Activated CD4-positive, alpha-beta T cell treated with anti-CD3 and anti-CD28 coated beads for 36 hours (primary cell): ENCODE measurements at places on chromosomes 16 and 17. TPM values are rescaled to one million over a fixed set of nuclear protein-coding genes. Genes with fewer than 3 reads are reported as not detected.

DNA sequence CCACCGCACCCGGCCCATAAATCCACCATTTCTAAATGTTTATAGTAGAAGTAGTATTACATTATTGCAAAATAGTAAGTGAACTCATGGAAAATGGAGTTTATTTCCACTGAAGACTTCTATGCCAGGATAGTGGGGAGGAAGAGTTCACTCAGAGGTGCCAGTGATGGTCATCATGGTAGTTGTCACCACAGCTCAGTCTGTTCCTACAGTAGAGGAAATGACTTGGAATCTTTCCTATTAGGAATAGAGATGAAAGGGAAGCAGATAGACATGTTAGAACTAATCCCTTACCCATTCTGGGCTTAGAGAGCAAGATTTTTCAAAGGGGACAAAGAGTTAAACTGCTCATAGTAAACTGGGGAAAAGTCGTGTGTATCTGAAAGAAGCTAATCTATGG is 20.1 kb downstream of the MRPL45 start:
- DNase-seq = no peak
- no peak overlapping the region for H3K27ac ChIP-seq
- no peaks in the 10 kb centered on the region for H3K27me3 ChIP-seq
- H3K36me3 ChIP-seq = peaks cover 32% of the 10 kb centered on the region
- H3K4me1 ChIP-seq = no peaks in the 10 kb centered on the region

DNA sequence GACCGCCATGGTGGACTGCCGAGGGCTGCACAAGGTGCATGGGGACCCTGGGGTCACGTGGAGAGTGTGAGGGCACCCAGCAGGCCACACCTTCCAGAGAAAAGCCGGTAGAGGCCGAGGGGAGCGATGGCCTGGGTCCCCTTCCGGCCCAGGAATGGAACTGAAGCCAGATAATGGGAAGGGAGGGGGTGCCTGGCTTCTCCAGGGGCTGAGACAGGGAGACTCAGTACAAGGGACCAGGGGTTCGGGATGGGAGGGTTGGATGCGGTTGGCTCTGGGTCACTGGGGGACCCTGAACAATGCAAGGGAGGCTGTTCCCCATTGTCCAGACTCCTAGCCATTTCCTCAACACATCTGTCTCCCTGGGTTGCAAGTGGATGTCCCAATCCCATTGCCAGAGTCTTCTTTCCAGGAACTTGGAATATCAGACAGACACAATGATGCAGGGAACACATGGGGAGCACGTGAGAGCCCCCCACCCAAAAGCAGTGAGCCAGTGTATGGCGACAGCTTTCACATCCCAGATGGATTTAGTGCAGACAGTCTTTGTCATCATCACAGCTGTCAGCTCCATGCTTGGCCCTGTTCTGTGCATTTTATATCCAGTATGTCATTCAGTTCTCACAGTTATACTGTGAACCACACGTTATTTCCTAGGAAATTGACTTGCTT is 23.6 kb upstream of the DNAI2 start:
- no peaks in the 10 kb centered on the region for H3K4me1 ChIP-seq
- no peak overlapping the region for H3K27ac ChIP-seq
- H3K36me3 ChIP-seq = no peaks in the 10 kb centered on the region
- no peak for DNase-seq
- H3K27me3 ChIP-seq = no peaks in the 10 kb centered on the region
- no peak overlapping the region for H3K4me3 ChIP-seq

DNA sequence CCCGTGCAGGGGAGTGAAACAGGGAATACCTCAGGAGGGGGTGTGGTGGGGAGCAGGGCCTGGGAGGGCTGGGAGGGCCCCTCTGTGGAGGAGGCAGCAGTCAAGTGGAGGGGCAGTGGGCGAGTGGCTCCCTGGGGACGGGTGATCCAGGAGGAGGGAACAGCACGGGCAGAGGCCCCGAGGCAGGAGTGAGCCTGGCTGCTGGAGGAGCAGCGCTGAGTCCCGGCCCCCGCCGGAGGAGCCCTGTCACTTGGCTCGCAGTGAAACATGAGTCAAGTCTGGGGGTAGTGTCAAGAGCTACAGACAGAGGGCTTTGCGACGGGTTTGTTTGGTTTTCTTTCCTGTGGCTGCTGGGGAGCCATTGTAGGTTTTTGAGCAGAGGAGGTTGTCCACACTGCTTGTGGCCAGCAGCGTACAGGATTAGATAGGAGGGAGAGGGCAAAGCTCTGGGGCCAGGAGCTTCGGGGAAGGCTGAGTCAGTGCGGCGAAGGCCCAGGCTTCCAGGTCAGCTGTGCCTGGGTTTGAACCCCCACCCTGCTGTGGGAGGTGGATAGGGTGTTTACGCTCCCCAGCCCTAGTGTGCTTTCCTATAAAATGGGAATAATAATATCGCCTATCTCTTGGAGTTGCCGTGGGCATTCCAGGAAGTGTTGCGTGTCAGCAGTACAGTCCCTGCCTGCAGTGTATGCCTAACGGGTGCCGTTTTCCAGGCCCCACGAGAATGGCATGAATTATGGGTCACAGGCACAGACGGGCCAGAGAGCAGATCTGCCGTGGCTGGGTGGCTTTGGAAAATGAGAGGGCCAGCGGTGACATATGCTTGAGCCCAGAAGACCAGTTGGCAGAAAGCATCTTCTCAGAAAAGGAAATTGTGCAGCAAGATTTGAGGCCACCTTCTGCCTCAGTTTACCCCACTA is 115.9 kb upstream of the CIBAR2 start:
- no peaks in the 10 kb centered on the region for H3K4me1 ChIP-seq
- H3K36me3 ChIP-seq = no peaks in the 10 kb centered on the region
- no peak for DNase-seq
- H3K4me3 ChIP-seq = no peak overlapping the region
- peaks cover 9% of the 10 kb centered on the region for H3K27me3 ChIP-seq

DNA sequence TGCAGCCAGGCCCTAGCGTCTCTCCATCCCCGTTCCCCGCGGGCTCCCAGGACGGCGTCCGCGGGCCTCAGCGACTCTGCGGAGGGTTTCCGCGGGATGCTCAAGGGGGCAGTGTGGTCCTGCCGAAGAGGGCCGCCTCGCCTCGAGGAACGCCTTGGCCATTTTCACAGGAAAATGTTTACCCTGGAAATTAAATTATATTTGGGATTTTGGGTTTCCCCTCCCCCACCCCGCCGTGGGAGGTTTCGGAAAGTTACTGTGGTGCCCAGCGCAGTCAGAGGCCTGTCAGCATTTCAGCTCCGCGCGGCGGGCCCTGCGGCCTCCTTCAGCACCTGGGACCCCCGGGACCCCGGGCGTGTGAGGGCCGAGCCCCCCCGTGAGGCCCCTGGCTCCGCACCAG is 94.5 kb downstream of the PCTP start:
- peaks cover 3% of the 10 kb centered on the region for H3K4me1 ChIP-seq
- H3K36me3 ChIP-seq = no peaks in the 10 kb centered on the region
- peaks cover 7% of the 10 kb centered on the region for H3K27me3 ChIP-seq
- H3K27ac ChIP-seq = no peak overlapping the region
- DNase-seq = peak; percentile 55
- no peak overlapping the region for H3K4me3 ChIP-seq

DNA sequence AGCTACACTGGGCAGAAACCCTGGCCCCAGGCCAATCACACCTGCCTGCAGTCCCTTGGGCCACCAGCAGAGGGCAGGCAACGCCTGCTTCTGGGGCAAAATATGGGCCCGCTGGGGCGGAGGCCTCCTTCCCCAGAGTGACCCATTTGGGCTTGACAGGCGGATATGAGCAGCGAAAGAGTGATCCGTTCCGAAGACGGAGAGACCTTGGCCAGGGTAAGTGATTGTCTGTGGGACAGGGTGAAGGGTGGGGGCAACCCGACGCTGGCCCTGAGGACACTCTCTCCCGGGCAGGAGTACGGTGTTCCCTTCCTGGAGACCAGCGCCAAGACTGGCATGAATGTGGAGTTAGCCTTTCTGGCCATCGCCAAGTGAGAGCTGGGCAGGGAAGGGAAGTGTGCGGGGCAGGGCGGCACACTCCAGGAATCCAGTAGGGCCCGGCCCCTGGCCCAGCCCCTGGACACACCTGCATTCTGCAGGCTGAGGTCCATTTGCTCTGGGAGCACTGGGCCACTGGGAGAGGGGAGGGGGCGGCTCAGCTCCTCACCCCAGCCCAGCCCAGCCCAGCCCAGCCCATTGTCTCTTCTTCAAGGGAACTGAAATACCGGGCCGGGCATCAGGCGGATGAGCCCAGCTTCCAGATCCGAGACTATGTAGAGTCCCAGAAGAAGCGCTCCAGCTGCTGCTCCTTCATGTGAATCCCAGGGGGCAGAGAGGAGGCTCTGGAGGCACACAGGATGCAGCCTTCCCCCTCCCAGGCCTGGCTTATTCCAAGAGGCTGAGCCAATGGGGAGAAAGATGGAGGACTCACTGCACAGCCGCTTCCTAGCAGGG is 3.5 kb upstream of the NHERF1 start:
- H3K36me3 ChIP-seq = peaks cover 5% of the 10 kb centered on the region
- peaks cover 63% of the 10 kb centered on the region for H3K4me1 ChIP-seq
- DNase-seq = peak; percentile 91
- no peaks in the 10 kb centered on the region for H3K27me3 ChIP-seq
- no peak overlapping the region for H3K4me3 ChIP-seq

DNA sequence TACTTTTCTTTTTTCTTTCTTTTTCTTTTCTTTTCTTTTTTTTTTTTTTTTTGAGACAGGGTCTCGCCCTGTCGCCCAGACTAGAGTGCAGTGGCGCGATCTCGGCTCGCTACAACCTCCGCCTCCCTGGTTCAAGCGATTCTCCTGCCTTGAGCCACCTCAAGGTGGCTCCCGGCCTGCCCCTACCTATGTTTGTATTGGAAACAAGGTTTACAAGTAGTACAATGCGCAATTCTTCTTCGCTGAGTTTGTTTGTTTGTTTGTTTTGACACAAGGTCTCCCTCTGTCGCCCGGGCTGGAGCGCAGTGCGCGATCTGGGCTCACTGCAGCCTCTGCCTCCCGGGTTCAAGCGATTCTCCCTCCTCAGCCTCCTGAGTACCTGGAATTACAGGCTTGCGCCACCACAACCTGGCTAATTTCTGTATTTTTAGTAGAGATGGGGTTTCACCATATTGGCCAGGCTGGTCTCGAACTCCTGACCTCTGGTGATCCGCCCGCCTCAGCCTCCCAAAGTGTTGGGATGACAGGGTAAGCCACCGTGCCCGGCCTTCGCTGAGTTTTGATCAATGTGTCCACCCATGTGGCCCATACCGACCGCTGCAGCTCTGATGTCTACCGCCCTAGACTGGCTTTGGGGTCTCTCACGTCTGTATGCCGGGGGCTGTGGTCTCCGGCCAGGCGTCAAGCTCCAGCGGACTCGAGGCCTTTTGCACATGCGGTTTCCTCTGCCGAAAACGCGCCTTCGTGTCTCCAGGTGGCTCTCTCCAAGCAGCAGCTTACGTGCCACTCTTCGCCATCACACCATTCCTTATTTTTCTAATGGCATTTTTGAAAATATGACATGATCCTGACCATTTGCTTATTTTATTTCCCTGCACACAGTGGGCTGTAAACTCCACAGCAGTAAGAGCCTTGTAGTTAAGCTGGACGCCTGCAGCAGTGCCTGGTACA is 1.1 kb upstream of the YBX2 start:
- H3K4me1 ChIP-seq = peaks cover 23% of the 10 kb centered on the region
- peaks cover 19% of the 10 kb centered on the region for H3K27me3 ChIP-seq
- H3K4me3 ChIP-seq = peak overlapping the region; percentile 59
- DNase-seq = no peak
- H3K27ac ChIP-seq = no peak overlapping the region
- no peaks in the 10 kb centered on the region for H3K36me3 ChIP-seq

GRCh38 chr16:86966777-86967176 is 350.4 kb downstream of the C16orf95 start:
- H3K36me3 ChIP-seq = no peaks in the 10 kb centered on the region
- no peak overlapping the region for H3K27ac ChIP-seq
- H3K27me3 ChIP-seq = no peaks in the 10 kb centered on the region
- H3K4me3 ChIP-seq = no peak overlapping the region
- DNase-seq = no peak
- H3K4me1 ChIP-seq = no peaks in the 10 kb centered on the region

GRCh38 chr16:51592001-51592501 is 441.0 kb upstream of the SALL1 start:
- no peaks in the 10 kb centered on the region for H3K36me3 ChIP-seq
- no peak for DNase-seq
- no peaks in the 10 kb centered on the region for H3K27me3 ChIP-seq
- H3K4me1 ChIP-seq = no peaks in the 10 kb centered on the region
- H3K27ac ChIP-seq = no peak overlapping the region
- H3K4me3 ChIP-seq = no peak overlapping the region

- peaks cover 44% of the 10 kb centered on the region for H3K36me3 ChIP-seq
Measured at GRCh38 chr17:63774969-63775265, 947 bp downstream of the DDX42 start.

DNA sequence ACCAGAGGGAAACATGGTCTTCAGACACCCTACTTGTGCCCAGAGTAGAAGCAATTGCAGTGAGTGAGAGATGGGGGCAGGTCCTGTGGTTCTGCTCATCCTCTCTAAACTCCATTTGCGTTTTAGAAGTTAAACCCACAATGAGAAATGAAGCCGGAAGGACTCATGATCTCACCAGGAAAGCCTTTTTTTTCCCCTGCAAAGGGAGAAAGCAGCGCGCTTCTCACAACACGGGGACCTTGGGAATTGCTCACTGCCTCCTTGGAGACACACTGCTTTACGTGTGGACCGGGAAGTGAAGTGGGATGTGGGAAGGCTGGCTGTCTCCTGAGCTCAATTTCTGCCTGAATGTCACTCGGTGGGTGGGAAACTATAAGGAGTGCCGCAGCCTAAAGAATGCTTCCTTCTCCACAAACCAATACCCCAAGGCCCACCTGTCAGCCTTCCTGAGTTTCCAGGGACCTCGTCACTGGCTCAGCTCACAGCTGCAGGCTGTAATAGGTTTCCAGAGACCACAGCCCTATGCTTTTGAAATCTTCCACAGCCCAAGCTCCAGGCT is 365.4 kb downstream of the XYLT1 start:
- no peaks in the 10 kb centered on the region for H3K27me3 ChIP-seq
- no peak overlapping the region for H3K27ac ChIP-seq
- DNase-seq = no peak
- H3K36me3 ChIP-seq = peaks cover 4% of the 10 kb centered on the region
- no peak overlapping the region for H3K4me3 ChIP-seq
- H3K4me1 ChIP-seq = peaks cover 9% of the 10 kb centered on the region

- H3K27me3 ChIP-seq = no peaks in the 10 kb centered on the region
- no peak overlapping the region for H3K27ac ChIP-seq
- H3K4me3 ChIP-seq = no peak overlapping the region
- no peaks in the 10 kb centered on the region for H3K36me3 ChIP-seq
- peaks cover 13% of the 10 kb centered on the region for H3K4me1 ChIP-seq
- no peak for DNase-seq
Measured at GRCh38 chr17:68505951-68506350, 6.3 kb upstream of the PRKAR1A start.

DNA sequence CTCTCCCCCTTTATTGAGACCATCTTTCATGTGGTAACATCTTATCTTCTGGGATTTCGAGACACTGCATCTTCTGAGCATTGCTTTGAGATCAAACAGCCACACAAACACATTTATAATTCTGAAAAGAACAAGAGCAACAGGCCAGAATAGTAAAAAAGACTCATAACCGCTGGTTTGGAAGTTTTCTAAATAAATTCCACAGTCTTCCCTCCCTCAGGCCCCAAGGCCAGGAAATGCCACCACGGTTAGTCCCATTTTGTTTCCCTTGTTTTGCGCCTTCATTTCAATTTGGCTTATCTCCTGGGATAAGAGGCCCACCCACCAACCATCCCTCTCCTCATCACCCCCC is 25.3 kb downstream of the LITAF start:
- H3K27me3 ChIP-seq = no peaks in the 10 kb centered on the region
- H3K36me3 ChIP-seq = peaks cover 33% of the 10 kb centered on the region
- H3K4me3 ChIP-seq = peak overlapping the region; percentile 71
- peaks cover 83% of the 10 kb centered on the region for H3K4me1 ChIP-seq

- H3K4me1 ChIP-seq = peaks cover 16% of the 10 kb centered on the region
- H3K4me3 ChIP-seq = no peak overlapping the region
- no peak overlapping the region for H3K27ac ChIP-seq
- H3K36me3 ChIP-seq = no peaks in the 10 kb centered on the region
- no peaks in the 10 kb centered on the region for H3K27me3 ChIP-seq
- no peak for DNase-seq
Measured at GRCh38 chr17:42059815-42060214, 9.4 kb upstream of the C17orf113 start.

Gene PLCD3
- 2.9 TPM for total RNA-seq

Gene OVCA2
- total RNA-seq = 31.4 TPM

Gene KRTAP2-3
- not detected for total RNA-seq
